ENCODE measurements at places on chromosomes 11 and 22. TPM values are rescaled to one million over a fixed set of nuclear protein-coding genes. Genes with fewer than 3 reads are reported as not detected.

The FAM111B gene
- polyA plus RNA-seq = 12.6 TPM

The FAM181B gene
- polyA plus RNA-seq = 0.01 TPM

The VPREB3 gene
- polyA plus RNA-seq = 0.61 TPM

The CLCF1 gene
- polyA plus RNA-seq = 31.0 TPM

The CCDC86 gene
- polyA plus RNA-seq = 71.1 TPM

The SGSM1 gene
- polyA plus RNA-seq = 0.50 TPM

The PHETA2 gene
- polyA plus RNA-seq = 0.04 TPM

The ZNRF3 gene
- 5.5 TPM for polyA plus RNA-seq

The SORL1 gene
- polyA plus RNA-seq = 0.45 TPM

The USP2 gene
- 0.48 TPM for polyA plus RNA-seq

The FREY1 gene
- polyA plus RNA-seq = 0.22 TPM

The TALDO1 gene
- polyA plus RNA-seq = 391 TPM

The SLC25A17 gene
- 20.3 TPM for polyA plus RNA-seq

The RAB3IL1 gene
- polyA plus RNA-seq = 6.6 TPM

The PDE3B gene
- 2.4 TPM for polyA plus RNA-seq

The SELENOH gene
- 96.3 TPM for polyA plus RNA-seq

The TCN2 gene
- 3.8 TPM for polyA plus RNA-seq

The SERPIND1 gene
- not detected for polyA plus RNA-seq

The POU2F3 gene
- not detected for polyA plus RNA-seq

The EIF3F gene
- 278 TPM for polyA plus RNA-seq

The SEPTIN3 gene
- polyA plus RNA-seq = 0.84 TPM

The OR8D4 gene
- not detected for polyA plus RNA-seq

The SMIM35 gene
- not detected for polyA plus RNA-seq

The LYVE1 gene
- polyA plus RNA-seq = not detected

The SMIM38 gene
- not detected for polyA plus RNA-seq

The DMC1 gene
- 6.1 TPM for polyA plus RNA-seq

The NEFH gene
- polyA plus RNA-seq = 0.29 TPM

The POTEH gene
- not detected for polyA plus RNA-seq

The PAMR1 gene
- not detected for polyA plus RNA-seq

The HSPB2 gene
- polyA plus RNA-seq = not detected

The OR51B5 gene
- 0.10 TPM for polyA plus RNA-seq

The PNPLA5 gene
- not detected for polyA plus RNA-seq

The NPAS4 gene
- polyA plus RNA-seq = not detected

The OR51E1 gene
- not detected for polyA plus RNA-seq

The TMEM86A gene
- polyA plus RNA-seq = 0.41 TPM
